D341Med (cell line): ENCODE measurements at places on chromosomes 3 and 15.

GRCh38 chr15:38828031-38828532 lies 263.5 kb upstream of the RASGRP1 start:
- no peak for DNase-seq

DNA sequence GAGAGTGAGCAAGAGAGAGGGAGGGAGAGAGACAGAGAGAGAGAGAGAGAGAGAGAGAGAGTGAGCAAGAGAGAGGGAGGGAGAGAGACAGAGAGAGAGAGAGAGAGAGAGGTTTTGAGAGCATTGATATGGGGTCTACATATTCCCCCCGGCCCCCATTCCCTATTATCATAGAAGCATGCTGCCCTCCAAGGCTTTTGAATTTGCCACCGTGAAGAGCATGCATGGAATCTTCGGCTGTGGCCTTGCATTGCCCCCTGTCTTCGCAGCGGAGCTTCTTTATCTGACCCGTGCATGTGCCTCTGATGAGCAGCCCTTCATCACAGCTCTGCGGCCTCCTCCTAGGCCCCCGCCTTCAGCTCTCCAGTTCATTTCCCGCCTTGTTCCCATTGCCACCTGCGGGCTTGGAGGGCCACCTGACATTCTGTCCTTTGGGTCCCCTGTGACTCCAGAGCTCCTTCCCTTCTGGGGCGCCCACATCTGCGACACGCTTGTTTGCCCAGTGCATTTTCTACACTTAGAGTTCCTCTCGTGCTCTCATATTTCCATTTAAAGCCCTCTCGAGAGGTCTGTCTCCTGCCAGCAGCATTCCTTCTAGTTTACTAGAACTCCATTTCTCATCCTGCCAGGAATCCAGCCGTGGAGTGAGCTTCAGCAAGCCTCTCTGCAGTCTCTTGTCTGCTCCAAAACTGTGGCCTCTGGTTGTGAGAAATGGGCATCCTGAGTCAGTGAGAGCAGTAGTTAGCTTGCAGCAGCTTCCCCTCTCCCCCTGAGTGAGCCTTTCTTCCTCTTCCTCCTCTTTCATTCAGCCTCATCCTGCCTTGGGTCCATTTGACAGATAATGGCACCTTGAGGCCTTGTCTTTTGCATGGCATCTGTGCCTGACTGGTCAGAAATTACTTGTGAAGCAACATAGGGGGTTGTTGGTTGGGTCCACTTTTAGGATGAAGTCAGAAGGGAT lies 25.3 kb downstream of the LPP start:
- no peak for DNase-seq

- DNase-seq = no peak
These were observed 319.4 kb downstream of the NEK10 start for GRCh38 chr3:27049792-27050191.

- peak; percentile 93 for DNase-seq
These were observed 1.1 kb downstream of the ZBTB47 start for GRCh38 chr3:42654331-42655201.

DNA sequence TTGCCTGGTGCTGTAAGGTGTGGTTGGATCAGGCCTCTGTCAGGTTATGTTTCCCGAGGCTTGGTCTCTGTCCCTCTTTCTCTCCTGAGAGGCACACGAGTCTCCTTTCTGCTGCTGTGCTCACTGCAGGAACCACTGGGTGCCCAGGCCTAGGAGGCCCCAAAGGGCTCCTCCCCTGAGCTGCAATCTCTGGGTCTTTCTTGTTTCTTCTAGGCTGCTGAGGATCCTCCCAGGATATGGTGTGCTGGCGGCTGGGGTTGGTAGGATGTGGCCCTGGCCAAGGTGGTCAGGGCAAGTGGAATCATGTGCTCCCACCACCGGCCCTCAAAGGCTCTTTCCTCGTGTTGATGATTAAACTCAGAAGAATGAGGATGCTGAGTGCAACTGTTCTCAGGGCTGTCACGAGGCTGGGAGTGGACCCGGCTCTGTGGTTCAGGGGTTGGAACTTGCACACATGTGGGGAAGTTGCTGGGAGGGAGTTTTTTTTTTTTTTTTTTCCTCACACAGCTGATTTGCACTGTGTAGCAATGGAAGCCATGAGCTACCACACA lies 43.6 kb upstream of the CTSH start:
- DNase-seq = no peak

- no peak for DNase-seq
These were observed 88.3 kb downstream of the KLF15 start for GRCh38 chr3:126268866-126269265.

DNA sequence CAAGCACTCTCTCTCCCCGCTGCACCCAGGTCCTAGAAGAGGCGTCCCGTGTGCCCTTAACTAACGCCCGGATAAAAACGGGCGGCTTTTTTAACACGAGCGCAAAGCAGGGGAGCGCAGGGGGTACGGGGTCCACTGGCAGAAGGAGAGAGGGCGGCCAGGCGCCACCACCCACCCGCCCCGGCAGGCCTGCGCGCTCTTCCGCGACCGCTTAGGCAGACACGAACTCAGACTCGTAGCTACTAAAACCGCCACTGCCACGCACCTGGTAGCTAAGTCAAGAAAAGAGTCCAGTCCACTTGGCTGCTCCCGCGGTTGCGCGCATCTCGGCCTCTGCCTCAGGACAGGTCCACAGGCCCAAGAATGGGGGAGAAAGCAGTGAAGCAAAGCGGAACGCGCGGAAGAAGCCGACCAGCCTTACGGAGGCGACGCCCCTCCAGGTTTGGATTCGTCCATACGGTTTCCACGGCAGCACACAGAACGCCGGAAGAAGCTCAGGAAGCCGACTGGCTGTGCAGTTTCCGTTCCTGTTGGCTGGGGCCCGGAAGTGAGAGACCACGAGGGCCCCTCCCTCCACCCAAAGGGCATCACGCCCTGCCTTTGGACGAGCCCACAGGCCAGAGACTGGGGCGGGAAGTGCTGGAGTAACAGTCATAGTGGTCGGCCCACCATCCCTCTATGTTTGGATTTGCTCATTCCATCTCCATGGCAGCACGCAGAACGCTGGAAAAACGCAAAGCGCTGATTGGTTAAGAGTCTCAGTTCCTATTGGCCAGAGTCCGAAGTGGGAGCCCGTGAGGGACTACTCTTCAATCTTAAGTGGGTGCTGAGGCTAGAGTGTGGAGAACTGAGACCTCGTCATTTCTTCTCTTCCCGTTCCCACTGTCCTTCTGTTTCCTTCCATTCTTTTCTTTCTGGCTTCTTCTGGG lies at the start of gene ULK4:
Gene ULK4 (minus strand): TSS at position 353 of the 929 bp plus-strand sequence. CDS start 7,344 bp downstream, outside the sequence.
- DNase-seq = peak; percentile 92

GRCh38 chr3:19147905-19148767 lies at the start of gene KCNH8:
Gene KCNH8, plus strand, starts transcription at chr3:19148510. Its CDS starts 210 bp downstream, at chr3:19148720.
- DNase-seq = peak; percentile 70

DNA sequence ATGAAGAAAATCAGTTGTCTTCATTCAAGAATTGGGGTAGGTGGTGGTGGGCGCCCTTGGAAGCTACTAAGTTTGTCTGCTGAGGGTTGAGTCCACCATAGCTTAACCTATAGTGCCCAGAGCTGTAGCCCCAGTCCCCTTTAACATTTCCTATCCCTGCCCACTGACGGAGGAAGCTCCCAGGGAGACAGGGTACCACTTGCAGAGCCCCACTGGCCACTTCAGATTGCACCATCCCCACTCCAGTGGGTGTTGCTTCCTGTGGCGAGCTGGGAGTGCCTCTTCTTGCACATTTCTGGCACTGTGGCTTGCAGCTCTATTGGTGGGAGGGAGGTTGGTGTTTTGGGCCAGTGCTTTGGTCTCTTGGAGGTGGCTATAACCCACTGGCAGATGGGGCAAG lies 2.7 kb downstream of the PXYLP1 start:
- no peak for DNase-seq

GRCh38 chr3:16668776-16669545 lies 63.7 kb upstream of the DAZL start:
- no peak for DNase-seq

DNA sequence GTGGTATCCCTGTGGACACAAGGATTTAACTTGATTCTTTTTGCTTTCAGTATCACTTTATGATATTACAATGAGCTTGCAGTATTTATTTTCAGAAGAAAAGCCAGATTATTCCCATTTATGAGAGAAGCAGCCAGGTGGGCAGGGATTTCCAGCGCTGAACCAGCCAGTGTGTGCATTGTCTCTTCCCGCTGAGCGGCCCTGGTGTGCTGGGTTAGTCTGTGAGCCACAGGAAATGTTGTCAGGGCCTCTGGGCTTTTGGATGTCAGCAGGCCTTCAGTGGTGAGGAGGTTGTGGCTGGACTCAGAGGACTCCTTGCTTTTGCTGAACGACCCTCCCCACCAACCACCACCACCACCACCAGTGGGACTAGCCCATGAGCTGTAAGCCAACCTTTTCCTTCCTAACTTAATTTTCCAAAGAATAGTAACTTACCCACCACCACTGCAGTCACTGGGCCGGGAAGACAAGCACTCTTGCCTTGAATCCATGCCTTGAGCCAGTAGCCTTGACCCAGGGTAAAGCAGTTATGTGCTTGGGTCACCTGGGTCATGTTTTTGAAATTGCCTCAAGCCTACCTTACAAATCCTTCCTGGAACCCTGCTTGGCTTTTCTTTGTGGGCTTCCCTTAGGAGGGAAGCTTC lies 33.1 kb downstream of the FLNB start:
- no peak for DNase-seq

DNA sequence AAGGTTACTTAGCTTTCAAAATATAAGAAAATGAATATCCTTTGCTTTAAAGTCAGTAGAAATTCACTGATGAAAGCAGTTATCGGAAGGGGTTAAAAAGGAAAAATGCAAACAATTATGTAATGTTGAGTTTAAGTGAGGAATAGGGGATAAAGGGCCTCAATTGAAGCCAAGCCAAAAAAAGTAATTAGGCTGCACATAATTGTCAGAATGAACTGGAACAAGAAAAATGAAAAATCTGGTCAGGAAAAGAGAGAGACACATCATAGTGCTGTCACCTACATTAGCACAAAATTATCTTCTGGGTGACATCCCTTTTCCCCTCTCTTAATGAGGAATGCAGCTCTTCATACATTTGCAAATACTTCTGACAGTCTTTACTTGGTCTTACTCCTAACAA lies 48.8 kb upstream of the PIK3R4 start:
- DNase-seq = no peak
